Stimulated activated CD8-positive, alpha-beta memory T cell treated with anti-CD3 and anti-CD28 coated beads, Interleukin-15, amount 100 ng/mL, for 48 hours (primary cell): ENCODE measurements at places on chromosomes 16 and 17.

DNA sequence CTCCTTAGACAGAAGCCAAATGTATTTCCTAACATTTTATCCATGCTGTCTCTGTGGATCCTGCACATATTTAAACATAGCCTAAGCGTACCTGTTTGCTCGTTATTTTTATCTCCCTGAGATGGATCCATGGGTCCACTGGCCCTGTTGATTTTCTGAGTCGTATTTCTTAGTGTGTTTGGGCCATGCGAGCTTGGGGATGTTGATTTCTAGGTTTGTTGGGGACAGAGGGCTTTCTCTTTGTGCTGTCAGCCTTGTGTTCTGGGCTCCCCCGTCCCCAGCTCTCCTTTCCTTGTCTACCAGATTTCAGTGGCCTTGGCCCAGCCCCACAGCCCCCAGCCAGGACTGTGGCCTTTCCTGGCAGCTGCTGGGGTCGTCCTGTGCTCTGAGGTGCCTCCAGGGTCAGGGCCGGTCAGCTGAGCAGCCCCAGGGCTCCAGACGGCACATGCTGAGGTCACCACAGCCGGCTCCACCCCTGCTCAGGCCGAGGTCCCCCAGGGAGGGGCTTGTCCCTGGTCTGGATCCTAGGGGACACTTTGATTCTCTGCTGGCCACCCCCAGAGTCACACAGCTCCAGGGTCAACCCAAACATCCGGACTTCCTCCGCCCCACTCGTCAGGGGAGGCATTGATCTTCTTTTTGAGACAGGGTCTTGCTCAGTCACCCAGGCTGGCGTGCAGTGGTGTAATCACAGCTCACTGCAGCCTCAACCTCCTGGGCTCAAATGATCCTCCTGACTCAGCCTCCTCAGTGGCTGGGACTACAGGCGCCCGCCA, 4.4 kb downstream of the SSTR5 start:
- DNase-seq = no peak

DNA sequence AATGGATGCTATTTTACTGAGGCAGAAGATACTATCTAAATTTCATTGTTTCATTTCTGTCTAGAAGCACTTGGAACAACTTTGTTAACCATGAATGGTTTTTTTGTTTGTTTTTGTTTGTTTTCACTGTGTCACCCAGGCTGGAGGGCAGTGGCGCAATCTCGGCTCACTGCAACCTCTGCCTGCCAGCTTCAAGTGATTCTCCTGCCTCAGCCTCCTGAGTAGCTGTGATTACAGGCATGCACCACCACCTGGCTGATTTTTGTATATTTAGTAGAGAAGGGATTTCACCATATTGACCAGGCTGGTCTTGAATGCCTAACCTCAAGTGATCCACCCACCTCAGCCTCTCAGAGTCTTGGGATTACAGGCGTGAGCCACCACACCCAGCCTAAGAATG, 40.5 kb downstream of the ABHD15 start:
- no peak for DNase-seq

GRCh38 chr17:8474826-8475225, 39.1 kb downstream of the NDEL1 start:
- DNase-seq = no peak

- no peak for DNase-seq
Measured at GRCh38 chr17:9935408-9935807, 30.3 kb upstream of the RCVRN start.

- peak; percentile 17 for DNase-seq
Measured at GRCh38 chr16:80803339-80804055, 901 bp downstream of the CDYL2 start.

GRCh38 chr17:82586576-82587233, 61.5 kb downstream of the WDR45B start:
- no peak for DNase-seq

- DNase-seq = no peak
Measured at GRCh38 chr16:47304563-47304962, 156.3 kb downstream of the ITFG1 start.
